Globus pallidus (tissue), 1 donor: ENCODE measurements at places on chromosomes 11 and 22.

GRCh38 chr22:34198976-34199375 is 278.7 kb upstream of the LARGE1 start:
- DNase-seq: no peak

DNA sequence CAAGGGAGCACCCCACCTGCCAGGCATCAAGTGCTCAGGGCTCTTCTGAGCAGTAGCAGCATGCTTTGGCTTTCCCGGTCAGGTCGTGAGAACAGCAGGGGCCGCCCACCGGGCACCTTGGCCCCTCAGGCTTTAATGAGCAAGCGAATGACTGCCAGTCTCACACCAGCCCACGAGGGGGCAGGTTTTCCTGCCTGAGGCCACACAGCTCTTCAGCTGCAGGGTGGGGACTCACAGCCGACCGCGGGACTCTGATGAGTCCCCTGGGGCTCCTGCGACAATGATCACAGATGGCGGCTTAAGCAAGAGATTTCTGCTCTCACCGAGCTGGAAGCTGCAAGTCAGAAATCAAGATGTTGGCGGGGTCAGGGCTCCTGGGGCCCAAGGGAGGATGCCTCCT is 14.3 kb upstream of the FGF19 start:
- no peak for DNase-seq

DNA sequence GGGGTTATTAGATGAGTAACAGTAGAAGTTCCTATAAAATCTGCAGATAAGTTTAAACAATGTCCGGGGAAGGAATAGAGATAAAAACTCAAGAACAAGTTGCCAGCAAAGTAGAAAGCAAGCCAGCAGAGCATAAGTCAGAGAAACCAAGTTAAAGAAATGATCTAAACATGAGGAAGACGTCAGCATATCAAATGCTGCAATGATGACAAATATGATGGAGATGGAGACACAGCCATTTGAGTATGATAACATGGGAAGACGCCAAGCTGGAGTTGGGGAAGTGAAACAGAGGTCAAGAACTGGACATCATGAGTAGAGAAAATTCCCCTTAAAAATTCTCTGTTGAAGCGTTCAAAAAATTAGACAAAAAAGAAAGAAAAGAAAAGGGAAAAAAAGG is 571.5 kb downstream of the CNTN5 start:
- DNase-seq: no peak

- no peak for DNase-seq
Observed at GRCh38 chr11:14054116-14055107, 91.9 kb downstream of the SPON1 start.
